ENCODE measurements at places on chromosomes 12 and 14. TPM values are rescaled to one million over a fixed set of nuclear protein-coding genes. Genes with fewer than 3 reads are reported as not detected.
A peak's percentile ranks its signal among the peaks of the same experiment; 100 is the strongest.

Gene DEGS2
- polyA plus RNA-seq = 2.8 TPM

- no peak for DNase-seq
Observed at GRCh38 chr12:77160931-77161330, 95.6 kb upstream of the E2F7 start.

Gene ANO2
- polyA plus RNA-seq = 3.5 TPM

Gene CPM
- 24.6 TPM for polyA plus RNA-seq

Gene E2F7
- polyA plus RNA-seq = 0.09 TPM

Gene MGAT4C
- polyA plus RNA-seq = not detected

Gene SOAT2
- 0.99 TPM for polyA plus RNA-seq

Gene LRP1
- polyA plus RNA-seq = 24.0 TPM

GRCh38 chr12:125124320-125124966 lies 59.2 kb downstream of the AACS start:
- DNase-seq = no peak

- DNase-seq = no peak
Observed at GRCh38 chr12:43165351-43165750, 386.7 kb downstream of the ADAMTS20 start.

Gene NEK9
- polyA plus RNA-seq = 31.7 TPM

GRCh38 chr12:2054091-2055018 lies 1.6 kb downstream of the CACNA1C start:
- no peak for DNase-seq

DNA sequence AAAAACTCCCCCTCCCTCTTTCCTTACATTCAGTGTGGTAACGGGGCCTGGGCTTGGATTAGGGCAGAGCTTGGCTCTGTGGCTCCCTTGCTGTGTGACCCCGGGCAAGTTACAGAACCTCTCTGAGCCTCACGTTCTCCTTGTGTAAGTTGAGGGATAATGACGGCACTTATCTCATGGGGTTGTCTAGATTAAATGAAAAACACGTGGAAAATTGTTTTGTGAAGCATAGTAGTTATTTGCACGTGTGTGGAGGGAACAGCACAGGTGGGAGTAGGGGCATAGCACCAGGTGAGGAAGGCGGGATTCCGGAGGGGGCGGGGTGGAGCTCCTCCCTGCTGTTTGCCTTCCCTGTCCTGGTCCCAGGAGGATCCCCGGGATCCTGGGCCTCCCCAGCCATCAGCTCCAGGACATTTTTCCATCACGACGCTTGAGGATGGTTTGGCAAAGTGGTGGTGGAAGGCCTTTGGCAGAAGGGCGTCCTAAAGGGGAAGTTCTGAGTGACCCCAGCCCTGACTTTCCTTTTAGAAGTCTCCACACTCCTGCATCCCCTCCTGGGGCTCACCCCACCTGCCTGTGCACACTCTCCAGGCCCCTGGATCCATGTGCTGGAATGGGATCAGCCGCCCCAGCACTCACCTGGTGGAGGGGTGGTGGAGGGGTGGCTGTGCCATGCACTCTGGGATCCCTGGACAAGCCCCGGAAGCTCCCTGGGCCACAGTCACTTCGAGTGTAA lies 22.7 kb downstream of the LRTM2 start:
- no peak for DNase-seq

DNA sequence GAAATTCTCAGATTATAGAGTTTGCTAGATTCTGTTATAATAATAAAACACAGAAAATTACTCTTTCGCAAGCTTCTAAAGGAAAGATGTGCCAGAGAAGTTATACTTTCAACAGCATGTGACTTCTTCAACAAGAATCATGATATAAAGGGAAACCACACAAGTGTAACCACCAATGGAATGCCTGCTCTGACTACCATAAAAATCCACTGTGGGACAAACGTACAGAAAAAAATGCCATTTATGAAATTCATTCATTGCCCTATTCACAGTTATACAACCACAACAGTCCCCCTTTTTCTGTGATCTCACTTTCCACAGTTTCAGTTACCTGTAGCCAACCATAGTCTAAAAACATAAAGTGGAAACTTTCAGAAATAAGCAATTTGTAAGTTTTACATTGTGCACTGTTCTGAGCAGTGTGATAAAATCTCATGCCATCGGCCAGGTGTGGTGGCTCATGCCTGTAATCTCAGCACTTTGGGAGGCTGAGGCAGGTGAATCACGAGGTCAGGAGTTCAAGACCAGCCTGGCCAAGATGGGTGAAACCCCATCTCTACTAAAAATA lies 3.2 kb downstream of the CATSPERB start:
- no peak for DNase-seq

DNA sequence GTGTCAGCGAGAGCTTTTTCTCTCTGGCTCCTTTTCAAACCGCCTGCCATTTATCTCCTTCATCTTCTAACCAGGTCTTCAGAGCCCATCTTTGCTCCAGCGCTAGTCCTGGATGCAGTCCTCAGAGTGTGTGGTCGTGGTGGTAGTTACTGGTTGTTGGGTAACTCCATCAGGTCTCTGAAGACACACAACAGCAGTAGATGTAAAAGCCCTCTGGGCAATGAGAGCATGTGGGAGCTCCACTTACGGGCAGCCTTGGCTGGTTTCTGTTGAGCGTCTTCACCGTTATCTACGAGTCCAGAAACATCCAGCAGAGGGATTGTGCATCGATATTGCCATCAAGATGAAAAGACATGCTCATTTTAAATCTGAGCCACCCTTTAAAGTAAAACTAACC lies 61.2 kb downstream of the FBXL14 start:
- no peak for DNase-seq

DNA sequence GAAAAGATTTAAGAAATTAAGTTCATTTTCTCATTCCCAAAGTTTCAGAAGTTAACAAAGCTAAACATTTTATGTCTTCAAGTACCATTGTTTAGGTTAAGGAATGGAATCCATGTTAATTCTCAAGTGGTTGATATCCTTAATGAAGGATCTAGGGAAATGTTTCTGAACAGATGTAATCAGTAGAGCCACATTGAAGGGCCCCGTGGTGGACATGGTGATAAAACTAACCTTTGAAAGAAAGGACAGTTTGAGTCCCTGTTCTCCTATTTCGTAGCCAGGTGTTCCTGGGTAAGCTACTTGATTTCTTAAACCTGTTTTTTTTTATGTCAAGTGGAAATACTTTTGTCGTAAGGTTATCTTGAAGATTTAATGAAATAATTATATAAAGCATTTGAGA lies 4.6 kb downstream of the PPM1A start:
- no peak for DNase-seq

DNA sequence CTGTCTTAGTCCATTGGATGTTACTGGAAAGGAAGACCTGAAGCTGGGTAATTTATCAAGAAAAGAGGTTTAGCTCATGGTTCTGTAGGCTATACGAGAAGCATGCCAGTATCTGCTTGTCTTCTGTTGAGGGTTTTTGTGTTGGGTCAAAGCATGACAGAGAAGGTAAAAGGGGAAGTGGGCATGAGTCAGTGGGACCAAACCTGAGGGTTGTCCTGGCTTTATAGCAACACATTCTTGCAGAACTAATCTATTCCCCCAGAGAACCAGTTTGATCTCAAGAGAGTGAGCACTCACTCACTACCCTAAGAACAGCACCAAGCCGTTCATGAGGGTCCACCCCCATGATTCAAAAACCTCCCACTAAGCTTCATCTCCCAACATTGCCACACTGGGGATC lies 19.0 kb upstream of the KRAS start:
- DNase-seq = no peak

DNA sequence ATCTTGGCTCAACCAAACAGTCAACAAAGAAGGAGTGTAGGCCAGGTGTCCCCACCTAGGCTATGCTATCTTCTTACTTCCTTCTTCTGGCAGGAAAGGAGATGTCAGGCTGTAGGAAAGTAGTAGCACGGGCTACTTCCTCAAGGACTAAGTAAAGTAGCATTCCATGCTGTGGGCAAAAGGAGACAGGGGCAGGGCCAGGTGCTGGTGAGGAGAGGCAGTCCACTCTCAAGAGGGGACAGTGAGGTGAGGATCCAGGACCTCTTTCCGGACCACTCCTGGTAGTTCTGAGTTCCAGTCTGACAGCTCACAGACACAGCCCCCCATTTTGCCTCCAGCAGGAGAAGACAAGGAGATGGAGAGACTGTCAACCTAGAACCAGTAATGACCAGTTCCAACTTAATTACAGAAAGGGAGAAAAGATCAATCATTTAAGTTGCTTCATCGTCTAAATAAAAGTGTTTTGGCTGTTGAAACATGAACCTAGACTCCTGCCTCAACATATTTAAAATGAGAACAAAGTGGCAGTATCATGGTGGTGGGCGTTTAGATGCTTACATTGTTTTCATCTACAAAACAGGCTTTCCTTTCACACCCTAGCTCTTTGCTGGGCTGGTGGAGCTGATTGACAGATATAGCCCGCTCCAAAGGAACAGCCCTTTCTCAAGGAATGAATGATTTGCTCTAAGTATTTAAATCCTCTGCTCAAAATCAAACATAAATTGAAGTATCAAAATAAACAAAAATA lies 5.1 kb upstream of the SSTR1 start:
- DNase-seq = no peak

DNA sequence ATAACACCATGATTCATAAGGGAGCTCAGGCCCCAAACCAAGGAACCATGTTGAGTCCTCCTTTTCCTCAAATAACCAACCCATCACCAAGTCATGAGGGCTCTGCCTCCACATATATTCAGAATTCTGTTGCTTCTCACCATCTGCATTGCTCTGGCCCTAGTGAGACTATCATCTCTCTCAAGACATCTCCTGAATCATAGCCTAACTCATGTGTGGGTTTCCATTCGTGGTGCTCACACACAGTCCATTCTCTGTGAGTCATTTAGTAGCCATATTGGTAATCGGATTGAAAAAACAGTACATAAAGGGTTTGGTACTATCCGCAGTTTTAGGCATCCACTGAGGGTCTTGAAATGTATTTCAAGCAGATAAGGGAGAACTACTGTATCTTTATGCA lies 5.1 kb upstream of the SLC38A2 start:
- DNase-seq = no peak

DNA sequence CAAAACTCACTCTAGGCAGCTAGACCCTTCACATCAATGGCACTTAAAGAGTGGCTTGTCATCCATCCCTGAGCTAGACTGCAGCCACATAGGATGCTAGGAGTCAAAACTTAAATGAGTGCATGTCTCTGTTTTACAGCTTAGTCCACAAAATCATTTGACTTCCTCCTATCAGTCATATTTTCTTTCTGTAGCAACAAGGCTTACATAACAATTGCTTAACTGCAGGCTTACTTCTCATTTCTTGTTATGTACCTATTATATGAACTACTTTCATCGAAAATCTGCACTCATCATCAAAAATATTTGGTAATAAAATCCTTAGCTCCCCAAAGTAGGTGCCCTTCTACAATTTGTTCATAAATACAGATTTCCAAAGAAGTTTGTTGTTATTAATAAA lies 30.1 kb downstream of the CLEC1A start:
- DNase-seq = no peak

Gene KRT8
- polyA plus RNA-seq = 19.3 TPM

DNA sequence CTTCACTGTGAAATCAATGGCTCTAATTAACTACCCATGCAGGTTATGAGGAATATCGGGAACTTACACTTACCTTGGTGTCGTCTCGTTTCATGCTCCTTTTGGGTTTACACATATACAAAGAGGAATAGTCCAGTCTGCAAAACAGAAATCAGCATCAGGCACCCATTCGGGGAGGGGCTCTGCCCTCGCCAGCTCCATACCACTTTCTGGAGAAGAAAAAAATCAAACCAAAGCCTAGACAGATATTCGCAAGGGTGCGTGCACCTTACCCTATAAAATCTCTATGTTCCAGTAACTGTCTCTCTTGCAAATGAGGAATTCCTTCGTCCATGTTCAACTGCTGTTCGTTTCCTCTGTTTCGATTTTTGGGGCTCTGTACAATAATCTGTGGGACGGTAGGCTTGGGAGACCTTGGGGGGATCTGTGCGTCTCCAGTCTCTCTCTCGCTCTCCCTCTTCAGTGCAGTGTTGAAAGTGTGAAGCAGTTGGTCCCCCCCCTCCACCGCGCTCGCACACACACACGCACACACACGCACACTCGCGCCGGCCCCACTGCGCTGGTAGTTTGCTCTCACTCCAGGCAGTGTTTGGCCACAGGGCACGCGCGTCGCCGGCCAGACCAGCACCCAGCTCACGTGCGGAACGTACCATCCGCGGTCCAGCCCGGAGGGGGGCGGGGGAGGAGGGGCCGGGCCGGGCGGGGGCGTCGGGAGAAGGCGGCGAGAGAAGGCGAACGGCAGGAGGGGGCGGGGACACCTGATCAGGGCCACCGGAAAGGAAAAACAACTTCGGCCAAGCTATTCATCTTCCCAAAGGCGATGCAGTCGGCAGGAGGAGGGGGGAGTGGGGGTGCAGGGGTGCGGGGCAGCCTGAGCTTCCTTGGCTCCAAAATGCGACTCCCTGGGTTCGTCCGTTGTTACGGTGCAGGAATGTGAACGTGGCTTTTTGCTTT lies at the start of gene BHLHE41:
BHLHE41 (minus strand) TSS at position 592 of the 954 bp plus-strand sequence; CDS start at position 334, 258 bp downstream.
- DNase-seq = peak; percentile 91

GRCh38 chr12:115519359-115519758 lies 758.1 kb downstream of the MED13L start:
- DNase-seq = no peak

DNA sequence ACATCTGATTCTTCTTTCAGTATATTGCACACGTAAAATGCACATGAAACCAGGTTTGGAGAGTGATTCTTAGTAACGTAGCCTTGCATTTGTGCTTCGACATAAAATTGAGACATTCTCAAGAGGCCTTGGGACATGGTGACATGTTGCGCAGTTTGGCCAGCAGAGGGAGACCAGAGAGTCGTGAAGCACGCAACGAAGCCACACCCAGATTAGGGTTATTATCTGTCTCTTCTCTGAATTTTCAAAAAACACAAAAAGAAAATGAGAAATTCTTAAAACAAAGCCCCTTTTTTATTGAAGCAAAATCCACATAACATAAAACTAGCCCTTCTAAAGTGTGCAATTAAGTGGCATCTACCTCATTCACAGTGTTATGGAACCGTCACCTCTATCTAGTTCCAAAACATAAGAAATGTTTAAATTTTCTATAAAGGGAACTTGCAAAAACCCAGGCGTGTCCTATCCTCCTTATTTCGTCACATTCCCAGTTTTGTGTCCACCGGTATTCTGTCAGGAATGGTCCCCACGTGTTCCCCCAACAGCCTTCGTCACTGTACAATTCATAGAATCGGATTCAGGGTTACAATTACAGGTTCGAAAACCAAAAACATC lies 108.8 kb upstream of the ATF7IP start:
- peak; percentile 92 for DNase-seq

GRCh38 chr12:45775465-45775864 lies 46.0 kb downstream of the ARID2 start:
- DNase-seq = no peak

Measured in spleen (tissue), 13 donors.